ENCODE measurements at places on chromosomes 2 and 18.

- no peak for DNase-seq
Observed at GRCh38 chr2:121189011-121189410, 96.0 kb downstream of the TFCP2L1 start.

DNA sequence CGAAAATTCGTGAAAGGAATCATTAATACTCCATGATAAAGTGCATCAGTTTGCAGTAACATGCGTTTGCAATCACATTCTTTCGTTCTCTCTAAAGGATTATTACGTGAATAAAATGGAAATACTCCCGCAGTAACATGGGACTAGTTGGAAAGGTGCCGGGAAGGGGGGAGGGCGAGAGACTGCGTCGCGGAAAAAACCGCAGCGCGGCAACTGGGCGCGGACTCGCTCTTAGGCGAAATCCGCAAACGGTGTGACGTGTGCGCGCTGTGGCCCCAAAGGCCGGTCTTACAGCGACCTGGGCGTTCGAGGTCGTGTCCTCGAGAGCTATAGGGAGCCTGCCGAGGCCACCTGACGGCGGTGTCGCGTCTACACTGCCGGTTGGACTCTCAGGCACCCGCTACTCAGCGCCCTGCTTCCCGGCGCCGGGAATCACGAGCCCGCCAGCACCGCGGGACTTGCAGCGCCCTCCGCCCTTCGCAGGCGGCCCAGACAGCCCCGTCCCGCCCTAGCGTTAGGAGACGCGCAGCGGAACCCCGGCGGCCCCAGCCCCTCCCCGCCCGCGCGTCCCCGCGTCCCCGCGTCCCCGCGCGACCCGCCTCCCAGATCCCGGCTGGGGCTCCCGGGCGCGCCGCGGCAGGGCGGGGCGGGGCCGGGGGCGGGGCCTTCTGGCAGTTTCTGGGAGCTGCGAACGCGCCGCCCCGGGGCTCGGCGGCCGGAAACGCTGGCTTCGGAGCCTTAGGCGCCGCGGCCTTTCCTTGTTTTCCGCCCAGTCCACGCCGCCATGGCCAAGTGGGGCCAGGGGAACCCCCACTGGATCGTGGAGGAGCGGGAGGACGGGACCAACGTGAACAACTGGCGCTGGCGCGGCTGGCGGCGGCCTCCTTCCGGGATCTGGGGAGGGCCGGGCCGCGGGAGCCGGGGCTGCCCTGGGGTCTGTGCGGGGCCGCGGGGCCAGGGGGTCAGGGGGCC is 15.1 kb downstream of the C2orf74 start:
- DNase-seq, result peak; percentile 97

DNA sequence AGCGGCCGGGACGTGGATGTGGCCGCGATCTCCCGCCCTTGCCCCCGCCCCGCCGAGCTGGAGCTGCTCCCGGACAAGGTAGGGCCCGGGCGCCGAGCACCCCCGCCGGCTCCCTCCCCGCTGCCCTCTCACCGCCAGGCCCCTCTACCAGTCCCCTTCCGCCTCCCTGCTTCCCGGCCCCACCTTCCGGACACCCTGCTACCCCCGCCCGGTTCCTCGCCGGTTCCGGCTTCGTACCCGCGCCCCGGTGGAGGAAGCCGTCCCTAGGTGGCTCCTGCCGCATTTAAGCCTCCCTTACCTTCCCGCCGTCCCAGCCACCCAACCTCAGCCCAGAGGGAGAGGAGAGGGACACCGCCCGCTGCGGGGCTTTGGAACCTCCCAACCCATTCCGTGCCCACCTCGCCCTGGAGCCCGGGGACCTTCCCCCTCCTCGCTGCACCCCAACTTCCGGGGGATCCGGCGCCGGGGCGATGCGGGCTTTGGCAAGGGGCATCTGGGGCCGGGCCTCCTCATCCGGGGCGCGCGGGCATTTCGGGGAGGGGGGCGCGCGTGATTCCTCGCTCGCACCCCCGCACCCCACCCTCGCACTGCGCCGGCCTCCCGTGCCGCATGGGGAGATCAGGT is 475 bp downstream of the B3GNT2 start:
- peak; percentile 72 for DNase-seq

DNA sequence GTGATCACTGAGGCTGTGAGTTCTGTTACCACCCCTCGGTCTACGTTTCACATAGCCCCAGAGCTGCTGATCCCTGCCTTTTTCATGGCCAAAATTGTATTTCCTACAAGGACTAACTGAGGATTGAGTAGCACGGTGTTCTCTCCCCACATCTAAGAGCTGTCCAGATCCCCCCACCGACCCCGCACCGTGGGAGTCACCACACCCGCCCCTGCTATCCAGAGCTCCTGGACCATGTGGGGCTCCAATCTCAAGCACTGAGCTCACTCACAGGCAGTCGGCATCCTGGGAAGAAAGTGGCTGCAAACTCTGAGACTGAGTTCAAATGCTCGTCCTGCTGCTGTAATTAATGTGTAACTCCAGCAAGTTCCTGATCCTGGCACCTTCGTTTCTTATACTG is 9.7 kb downstream of the SIX2 start:
- no peak for DNase-seq

DNA sequence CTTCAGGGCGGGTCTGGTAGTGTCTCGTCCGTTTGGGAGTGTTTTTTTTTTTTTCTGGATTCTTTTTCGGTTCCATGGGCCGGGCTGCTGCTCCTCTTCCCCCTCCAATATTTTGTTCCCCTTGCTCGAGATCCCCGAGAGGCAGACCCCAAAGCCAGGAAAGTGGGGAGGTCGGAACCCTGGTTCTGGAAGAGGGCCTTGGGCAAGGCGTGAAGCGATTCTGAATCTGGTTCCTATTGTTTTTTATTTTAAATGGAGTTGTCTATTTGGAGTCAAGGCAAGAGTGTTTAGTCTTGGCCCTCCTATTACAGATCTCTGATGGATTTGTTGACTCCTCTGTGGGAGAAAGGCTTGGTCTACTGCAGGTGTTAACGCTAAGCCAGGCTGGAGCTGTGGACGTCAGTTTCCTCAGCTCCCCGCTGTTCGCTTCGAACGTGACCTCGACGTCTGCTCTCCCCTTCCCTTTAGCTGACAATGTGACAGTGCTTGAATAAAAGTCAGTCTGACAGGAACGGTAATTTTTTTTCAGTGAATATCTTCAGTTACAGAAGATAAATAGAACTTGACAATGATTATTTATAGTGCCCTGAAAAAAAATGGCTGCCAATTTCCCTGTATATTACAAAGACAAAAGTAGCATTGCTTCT is 683 bp upstream of the DNAJC27 start:
- DNase-seq, result no peak

GRCh38 chr2:160909781-160910242 is 250.4 kb upstream of the TANK start:
- DNase-seq, result no peak

- DNase-seq, result no peak
Observed at GRCh38 chr2:133825778-133826177, 257.5 kb upstream of the NCKAP5 start.

- no peak for DNase-seq
Observed at GRCh38 chr2:227192491-227192890, 28.1 kb downstream of the COL4A3 start.

- peak; percentile 85 for DNase-seq
Observed at GRCh38 chr2:42828487-42829425, 36.4 kb upstream of the HAAO start.

DNA sequence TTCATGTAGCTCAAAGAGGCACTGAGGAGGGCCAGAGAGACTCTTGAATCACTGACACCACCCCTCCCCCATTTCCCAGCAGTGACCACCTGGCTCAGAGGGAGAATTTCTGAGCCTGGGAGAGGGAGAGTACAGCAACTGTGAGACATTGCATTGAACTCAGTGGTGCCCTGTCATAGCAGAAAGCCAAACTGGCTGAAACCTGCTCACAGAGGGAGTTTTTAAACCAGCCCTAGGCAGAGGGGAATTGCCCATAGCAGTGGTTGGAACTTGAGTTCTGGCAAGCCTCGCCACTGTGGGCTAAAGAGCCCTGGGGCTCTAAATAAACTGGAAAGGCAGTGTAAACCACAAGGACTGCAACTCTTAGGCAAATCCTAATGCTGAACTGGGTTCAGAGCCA is 243.1 kb downstream of the ADCYAP1 start:
- DNase-seq, result no peak

- no peak for DNase-seq
Observed at GRCh38 chr2:17171446-17172049, 346.7 kb downstream of the RAD51AP2 start.

- DNase-seq, result no peak
Observed at GRCh38 chr2:124039762-124040291, 14.7 kb downstream of the CNTNAP5 start.

GRCh38 chr2:96144481-96145035 is 682 bp downstream of the DUSP2 start:
- no peak for DNase-seq

- no peak for DNase-seq
Observed at GRCh38 chr2:230129343-230129742, 60.6 kb upstream of the SLC16A14 start.

GRCh38 chr18:63366213-63367052 is 573 bp downstream of the KDSR start:
- DNase-seq, result peak; percentile 68

DNA sequence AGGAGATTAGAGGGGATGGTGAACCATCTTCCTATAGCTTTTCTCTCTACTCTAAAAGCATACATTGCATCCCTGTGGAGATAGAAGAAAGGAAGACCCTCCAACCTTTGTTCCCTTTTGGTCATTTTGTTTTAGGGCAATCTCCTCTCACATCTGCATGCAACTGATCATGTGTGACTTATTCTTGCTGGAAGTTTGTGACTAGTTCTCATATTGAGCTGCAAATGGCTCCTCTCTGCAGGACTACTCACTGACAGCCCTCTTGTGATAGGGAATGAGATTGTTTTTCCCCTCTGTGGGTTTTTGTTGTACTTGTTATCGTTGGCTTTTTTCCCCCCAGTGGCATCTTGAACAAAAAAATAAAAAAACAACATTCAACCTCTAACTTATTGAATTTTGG is 416.0 kb upstream of the CNTNAP5 start:
- no peak for DNase-seq

- no peak for DNase-seq
Observed at GRCh38 chr2:217092710-217093379, 233.0 kb upstream of the TNP1 start.

GRCh38 chr18:73168236-73168635 is 300.4 kb upstream of the NETO1 start:
- DNase-seq, result no peak

- no peak for DNase-seq
Observed at GRCh38 chr2:129709956-129710598, 269.4 kb upstream of the RAB6C start.

GRCh38 chr2:19247186-19247585 is 111.2 kb downstream of the OSR1 start:
- DNase-seq, result no peak

GRCh38 chr2:223578846-223579245 is 23.3 kb downstream of the SCG2 start:
- no peak for DNase-seq

- DNase-seq, result peak; percentile 74
Observed at GRCh38 chr2:101121174-101121573, 30.0 kb downstream of the TBC1D8 start.

- no peak for DNase-seq
Observed at GRCh38 chr2:158718851-158719250, 76.3 kb upstream of the DAPL1 start.

DNA sequence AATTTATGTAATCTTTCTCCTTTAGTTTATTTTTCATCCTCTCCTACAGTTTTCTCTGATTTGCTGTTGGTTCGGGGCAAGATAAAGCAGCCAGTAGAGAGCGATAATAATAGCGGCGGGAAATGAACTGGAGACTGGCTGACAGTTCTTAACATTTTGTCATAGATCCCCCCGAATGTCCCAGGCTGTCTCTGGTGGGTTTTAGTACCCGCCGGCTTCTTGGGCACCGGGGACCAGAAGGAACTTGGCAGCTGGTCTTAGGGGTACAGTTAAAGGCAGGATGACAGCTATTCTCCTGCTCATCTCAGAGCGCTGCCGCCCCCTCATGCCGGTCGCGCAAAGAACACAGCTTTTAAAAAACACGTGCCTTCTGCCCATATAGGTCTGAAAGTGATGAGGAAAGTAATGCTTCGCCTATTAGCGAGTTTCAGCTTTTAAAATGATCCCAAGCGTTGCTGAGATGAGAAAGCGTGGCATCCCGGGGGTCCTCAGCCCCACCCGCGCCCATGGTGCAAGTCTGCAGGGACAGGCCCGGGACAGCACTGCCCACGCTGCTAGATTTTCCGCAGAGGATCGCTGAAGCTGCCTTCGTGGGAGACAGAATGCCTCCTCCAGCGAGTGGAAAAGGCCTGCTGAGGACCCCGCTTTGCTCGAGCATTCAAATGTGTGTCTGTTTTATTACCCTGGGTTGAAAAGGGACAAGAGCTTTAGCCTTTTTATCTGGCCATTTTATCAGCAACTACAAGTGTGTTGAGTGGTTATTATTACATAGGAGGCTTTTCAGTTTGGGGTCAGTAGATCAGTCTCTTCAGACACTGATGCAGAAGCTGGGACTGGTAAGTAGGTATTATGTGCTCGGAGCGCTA is 3.8 kb downstream of the ONECUT2 start:
- no peak for DNase-seq

DNA sequence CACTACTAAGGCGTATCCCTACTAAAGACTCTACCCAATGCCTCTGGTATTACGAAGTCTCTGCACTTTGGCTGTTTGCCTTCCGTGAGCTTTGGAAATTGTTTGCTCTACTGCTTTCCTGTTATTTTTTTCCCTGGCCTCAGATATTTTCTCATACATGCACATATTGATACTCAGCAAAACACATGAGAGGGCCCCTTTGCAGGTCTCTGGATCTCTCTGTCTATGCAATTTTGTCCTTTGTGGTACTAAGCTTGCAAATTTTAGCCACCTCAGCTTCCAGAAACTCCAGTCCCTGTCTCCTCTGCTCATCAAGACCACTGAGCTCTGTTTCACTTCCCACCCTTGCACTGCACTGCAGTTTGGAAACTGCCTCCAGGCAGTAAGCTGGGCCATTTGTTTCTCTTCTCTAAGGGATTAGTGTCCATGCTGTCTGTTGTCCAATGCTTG is 46.6 kb downstream of the TAF1B start:
- no peak for DNase-seq

DNA sequence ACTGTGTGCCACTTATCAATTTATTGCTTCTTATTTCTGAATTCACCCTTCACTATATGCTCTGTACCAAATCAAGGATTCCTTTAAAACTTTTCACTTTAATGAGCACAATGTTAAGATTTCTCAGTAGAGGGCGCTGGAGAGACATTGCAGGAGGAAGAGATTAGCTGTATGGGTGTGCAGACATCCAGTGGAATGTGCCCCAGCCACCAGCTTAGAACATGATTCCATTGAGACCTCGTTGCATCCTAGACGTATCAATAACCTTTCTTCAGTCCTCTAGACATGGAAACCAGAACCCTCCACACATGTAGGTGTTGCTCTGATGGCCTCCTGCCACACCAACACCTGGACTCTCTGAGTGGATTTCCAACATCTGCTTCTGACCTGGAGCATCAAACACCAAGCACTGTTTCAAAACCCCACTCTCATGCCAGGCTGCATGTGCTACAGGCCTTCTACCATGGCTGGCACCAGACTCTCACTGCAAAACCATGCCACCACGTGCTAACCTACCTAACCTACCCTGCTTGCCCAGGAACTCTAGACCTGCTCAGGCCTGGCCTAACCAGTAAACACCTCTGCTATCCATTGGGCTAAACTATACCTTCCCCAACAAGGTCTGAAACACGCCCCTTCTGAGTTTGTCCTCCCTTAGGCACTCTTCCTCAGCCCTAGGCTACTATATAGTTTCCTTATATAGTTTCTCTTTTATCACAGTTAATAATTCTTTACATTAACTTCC is 633.2 kb upstream of the PKDCC start:
- no peak for DNase-seq

GRCh38 chr18:34121200-34121721 is 103.5 kb downstream of the NOL4 start:
- DNase-seq, result no peak
